Mesenchymal stem cell (in vitro differentiated cells and primary cell): ENCODE measurements at places on chromosomes 12 and 14.

DNA sequence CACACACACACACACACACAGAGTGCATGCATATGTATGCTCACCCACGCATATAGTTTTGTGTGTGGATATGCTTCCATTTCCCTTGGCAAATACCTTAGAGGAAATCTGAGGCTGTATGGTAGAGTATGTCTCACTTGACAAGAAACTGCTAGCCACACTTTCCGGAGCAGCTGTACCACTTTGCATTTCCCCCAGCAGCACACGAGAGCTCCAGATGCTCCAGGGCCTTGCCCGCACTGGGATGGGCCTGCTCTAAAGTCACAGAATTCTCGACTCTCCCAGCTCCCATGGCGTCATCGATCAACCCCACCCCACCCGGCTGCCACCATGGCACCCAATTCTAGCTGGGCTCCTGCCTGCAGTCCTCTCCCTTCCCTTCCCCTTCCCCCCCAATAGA is 21.9 kb downstream of the CLMN start:
- H3K4me3 ChIP-seq = no peak overlapping the region
- DNase-seq = no peak
- H3K27me3 ChIP-seq = peaks cover 2% of the 10 kb centered on the region

GRCh38 chr12:131407221-131408035 is 303.5 kb upstream of the SFSWAP start:
- no peak overlapping the region for H3K4me3 ChIP-seq
- peaks cover 29% of the 10 kb centered on the region for H3K27me3 ChIP-seq
- H3K36me3 ChIP-seq = no peaks in the 10 kb centered on the region

DNA sequence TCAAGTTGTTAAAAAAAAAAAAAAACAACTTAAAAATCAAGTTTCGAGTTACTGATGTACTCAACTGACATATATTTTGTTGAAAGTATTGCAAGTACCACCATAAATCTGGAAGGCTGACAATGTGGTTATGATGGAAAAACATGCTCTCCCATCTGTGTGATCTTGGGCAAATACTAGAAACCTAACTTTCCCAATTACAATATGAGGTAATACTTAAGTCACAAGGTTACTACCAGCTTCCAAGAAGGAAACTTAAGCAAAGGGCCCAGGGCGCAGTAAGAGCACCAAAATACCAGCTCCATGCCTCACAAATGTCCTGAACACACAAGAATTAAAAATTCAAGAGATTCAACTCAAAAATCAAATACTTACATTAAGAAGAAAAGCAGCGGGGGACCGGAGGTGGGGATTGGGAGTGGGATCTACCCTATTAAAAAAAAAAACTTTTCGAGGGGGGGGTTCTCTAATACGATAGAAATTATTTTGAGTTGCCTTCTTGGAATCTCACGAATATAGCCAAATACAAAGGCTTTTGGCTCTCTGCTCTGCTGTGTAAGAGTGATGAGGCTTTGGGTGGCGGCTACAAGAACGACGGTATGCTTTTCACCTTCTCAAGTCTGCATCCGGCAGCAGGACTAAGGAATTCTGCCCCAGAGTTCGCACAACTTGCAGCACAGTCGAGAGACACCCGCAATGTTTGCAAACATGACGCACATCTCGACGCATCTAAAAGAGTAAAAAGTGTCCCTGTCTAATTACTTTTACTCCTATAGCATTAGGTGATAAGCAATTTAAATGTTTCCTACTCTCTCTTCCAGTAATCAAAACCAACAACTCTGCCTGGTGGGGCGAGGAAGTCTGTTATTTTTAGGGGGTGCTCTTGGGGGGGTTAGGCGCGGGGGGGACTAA is 1.1 kb downstream of the SAV1 start:
- no peaks in the 10 kb centered on the region for H3K27me3 ChIP-seq
- H3K36me3 ChIP-seq = peaks cover 18% of the 10 kb centered on the region
- peaks cover 6% of the 10 kb centered on the region for H3K4me1 ChIP-seq
- peak overlapping the region; percentile 35 for H3K27ac ChIP-seq
- DNase-seq = peak; percentile 77

GRCh38 chr12:77696183-77696582 is 134.5 kb upstream of the NAV3 start:
- no peak overlapping the region for H3K4me3 ChIP-seq
- H3K4me1 ChIP-seq = no peaks in the 10 kb centered on the region

DNA sequence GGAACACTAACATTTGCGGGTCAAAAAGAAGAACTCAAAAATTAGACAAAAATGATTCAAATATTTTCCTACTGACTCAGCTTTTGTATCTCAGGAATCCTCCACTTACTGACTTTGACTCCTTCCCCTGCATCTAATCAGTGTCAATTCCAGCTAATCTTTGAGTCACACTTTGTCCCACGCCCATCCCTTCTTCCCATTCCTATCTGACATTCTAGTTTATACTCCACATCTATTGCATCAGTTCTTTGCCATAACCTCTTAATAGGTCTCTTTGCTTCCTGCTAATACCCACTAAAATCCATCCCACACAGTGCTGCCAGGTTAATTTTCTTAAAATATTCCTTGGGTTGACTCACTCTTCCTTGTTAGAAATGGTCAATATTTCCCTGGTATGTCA is 19.1 kb downstream of the BBS10 start:
- H3K4me3 ChIP-seq = no peak overlapping the region
- H3K4me1 ChIP-seq = no peaks in the 10 kb centered on the region
- H3K27ac ChIP-seq = peak overlapping the region; percentile 60
- no peaks in the 10 kb centered on the region for H3K36me3 ChIP-seq
- DNase-seq = peak; percentile 65

- no peaks in the 10 kb centered on the region for H3K4me1 ChIP-seq
- no peaks in the 10 kb centered on the region for H3K27me3 ChIP-seq
- no peaks in the 10 kb centered on the region for H3K36me3 ChIP-seq
- no peak overlapping the region for H3K4me3 ChIP-seq
- H3K27ac ChIP-seq = no peak overlapping the region
These were observed 771.7 kb upstream of the TMEM132C start for GRCh38 chr12:127494961-127495915.

DNA sequence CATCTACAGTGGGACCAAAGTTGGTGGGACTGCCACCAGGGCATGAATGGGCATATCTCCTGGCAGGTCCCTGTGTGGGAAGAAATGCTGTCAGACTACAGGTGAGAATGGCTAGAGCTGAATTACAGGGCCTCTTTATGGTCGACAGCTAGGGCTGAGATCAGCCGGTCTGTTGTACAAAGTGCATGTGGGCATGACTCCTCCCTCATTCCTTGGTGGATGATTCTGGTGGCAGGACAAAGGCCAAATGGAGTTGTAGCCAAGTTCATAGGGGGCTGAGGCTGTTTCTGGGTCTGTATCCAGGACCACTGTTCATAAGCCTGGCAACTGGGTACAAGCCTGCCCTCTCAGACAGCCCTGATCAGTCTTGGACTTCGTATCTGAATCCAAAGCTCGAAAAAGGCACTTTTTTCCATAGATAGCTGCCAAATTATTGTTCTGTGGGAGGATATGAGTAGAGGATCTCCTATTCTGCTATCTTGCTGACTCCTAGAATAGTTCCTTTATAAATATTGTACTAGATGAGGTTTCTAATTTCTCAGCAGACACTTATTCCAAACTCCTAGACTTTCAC is 460.8 kb downstream of the TMEM117 start:
- no peaks in the 10 kb centered on the region for H3K27me3 ChIP-seq
- H3K27ac ChIP-seq = no peak overlapping the region
- H3K4me1 ChIP-seq = no peaks in the 10 kb centered on the region
- DNase-seq = no peak
- no peak overlapping the region for H3K4me3 ChIP-seq
- H3K36me3 ChIP-seq = no peaks in the 10 kb centered on the region

GRCh38 chr12:78189656-78190055 is 359.0 kb downstream of the NAV3 start:
- no peak overlapping the region for H3K4me3 ChIP-seq
- H3K27ac ChIP-seq = no peak overlapping the region
- H3K27me3 ChIP-seq = no peaks in the 10 kb centered on the region
- DNase-seq = no peak
- no peaks in the 10 kb centered on the region for H3K4me1 ChIP-seq

DNA sequence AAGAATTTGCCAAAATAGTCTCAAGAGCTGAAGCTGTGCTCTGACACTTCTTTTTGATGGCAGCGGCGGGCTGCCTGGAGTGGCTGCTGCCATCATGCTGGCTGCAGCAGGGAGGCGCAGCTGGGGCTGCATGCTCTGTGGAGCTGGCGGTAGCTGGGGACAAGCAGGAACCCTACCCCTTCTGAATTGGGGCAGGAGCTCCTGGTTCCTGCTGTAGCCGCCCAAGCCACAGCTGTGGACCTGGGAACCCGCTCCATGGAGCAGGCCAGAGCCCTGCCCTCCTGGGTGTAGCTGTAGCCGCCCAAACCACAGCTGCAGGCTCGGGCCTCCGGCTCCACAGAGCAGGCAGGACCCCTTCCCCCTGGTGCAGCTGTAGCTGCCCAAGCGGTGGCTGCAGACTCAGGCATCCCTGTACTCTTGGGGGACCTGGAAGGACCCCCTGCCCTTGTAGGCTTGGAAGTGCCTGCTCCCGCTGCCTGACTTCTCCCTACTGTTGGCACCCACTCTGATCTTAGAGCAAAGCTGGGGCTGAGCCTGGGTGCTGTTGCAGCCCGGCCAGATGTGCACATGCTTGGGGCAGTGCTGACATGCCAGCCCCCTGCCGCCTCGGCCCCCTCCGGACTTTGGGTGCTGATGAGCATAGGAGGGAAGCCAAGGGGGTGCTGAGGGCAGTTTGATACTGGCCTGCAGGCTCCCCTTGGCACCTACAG is 33.3 kb downstream of the APAF1 start:
- H3K27me3 ChIP-seq = no peaks in the 10 kb centered on the region
- H3K36me3 ChIP-seq = peaks cover 23% of the 10 kb centered on the region
- H3K4me1 ChIP-seq = no peaks in the 10 kb centered on the region
- H3K27ac ChIP-seq = no peak overlapping the region
- no peak overlapping the region for H3K4me3 ChIP-seq

DNA sequence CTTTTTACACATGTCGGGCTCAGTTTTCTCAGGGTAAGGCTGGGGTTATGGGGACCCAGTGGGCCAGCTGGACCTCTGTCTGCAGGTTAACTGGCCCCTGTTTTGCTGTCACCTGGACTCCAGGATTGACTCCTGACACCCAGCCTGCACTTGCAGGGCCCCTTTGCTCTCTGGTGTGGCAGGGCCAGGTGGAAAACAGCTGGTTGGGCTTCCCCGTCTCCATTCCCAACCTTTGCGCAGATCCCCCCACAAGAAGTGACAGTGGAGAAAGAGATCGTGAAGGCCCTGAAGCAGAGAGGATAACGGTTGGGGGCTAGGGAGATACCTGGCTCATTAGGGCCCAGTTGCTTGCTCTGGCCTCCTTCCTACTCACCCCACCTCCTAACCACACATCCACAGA is 1.5 kb upstream of the PPP1R1A start:
- H3K4me3 ChIP-seq = no peak overlapping the region
- no peak overlapping the region for H3K27ac ChIP-seq
- no peak for DNase-seq
- H3K36me3 ChIP-seq = no peaks in the 10 kb centered on the region

- H3K4me1 ChIP-seq = no peaks in the 10 kb centered on the region
- H3K27me3 ChIP-seq = peaks cover 24% of the 10 kb centered on the region
- H3K36me3 ChIP-seq = no peaks in the 10 kb centered on the region
- H3K4me3 ChIP-seq = no peak overlapping the region
- DNase-seq = peak; percentile 5
- H3K27ac ChIP-seq = no peak overlapping the region
These were observed 136.1 kb upstream of the WSCD2 start for GRCh38 chr12:107992870-107993451.

- peaks cover 2% of the 10 kb centered on the region for H3K4me1 ChIP-seq
- no peak for DNase-seq
- H3K27ac ChIP-seq = no peak overlapping the region
- no peak overlapping the region for H3K4me3 ChIP-seq
- H3K27me3 ChIP-seq = no peaks in the 10 kb centered on the region
These were observed 52.5 kb downstream of the MRPL42 start for GRCh38 chr12:93519859-93520258.

DNA sequence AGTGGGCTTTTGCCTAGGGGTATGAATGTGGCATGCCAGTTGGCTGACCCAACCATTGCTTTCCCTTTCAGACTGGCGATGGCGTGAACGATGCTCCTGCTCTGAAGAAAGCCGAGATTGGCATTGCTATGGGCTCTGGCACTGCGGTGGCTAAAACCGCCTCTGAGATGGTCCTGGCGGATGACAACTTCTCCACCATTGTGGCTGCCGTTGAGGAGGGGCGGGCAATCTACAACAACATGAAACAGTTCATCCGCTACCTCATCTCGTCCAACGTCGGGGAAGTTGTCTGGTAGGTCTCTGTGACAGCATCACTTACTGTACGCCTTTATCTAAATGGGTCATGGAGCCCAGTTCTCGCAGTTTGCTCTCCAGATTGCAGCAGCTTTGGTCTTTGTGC is 61.1 kb downstream of the ATP2A2 start:
- H3K27me3 ChIP-seq = no peaks in the 10 kb centered on the region
- no peak for DNase-seq
- H3K4me3 ChIP-seq = no peak overlapping the region

DNA sequence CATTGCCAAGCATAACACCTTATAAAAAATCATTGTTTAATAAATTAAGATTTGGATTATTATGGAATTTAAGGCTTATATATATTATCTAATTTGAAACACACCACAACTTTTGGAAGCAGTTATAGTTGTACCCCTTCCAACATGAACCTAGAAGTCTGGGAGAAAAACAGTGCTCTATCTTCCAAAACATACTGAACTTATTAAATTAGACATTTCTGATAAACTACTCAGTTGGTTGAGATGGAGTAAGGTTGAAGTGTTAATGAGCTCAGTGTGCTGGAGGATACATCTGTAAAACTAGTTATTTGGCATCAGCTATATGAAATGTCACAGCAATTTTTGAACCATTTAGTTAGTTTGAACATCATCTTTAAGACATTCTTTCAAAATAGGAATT is 227.4 kb downstream of the ALX1 start:
- no peaks in the 10 kb centered on the region for H3K27me3 ChIP-seq
- no peak overlapping the region for H3K4me3 ChIP-seq
- no peaks in the 10 kb centered on the region for H3K4me1 ChIP-seq
- H3K36me3 ChIP-seq = no peaks in the 10 kb centered on the region
- DNase-seq = no peak
- no peak overlapping the region for H3K27ac ChIP-seq

- no peaks in the 10 kb centered on the region for H3K27me3 ChIP-seq
- DNase-seq = peak; percentile 84
- no peaks in the 10 kb centered on the region for H3K36me3 ChIP-seq
- H3K4me3 ChIP-seq = peak overlapping the region; percentile 24
- H3K4me1 ChIP-seq = peaks cover 28% of the 10 kb centered on the region
These were observed 22.7 kb upstream of the KRT78 start for GRCh38 chr12:52871291-52872039.

GRCh38 chr14:92973261-92973797 is 50.4 kb downstream of the CHGA start:
- no peak overlapping the region for H3K4me3 ChIP-seq
- H3K36me3 ChIP-seq = peaks cover 6% of the 10 kb centered on the region
- H3K27ac ChIP-seq = no peak overlapping the region
- H3K27me3 ChIP-seq = no peaks in the 10 kb centered on the region
- no peak for DNase-seq

DNA sequence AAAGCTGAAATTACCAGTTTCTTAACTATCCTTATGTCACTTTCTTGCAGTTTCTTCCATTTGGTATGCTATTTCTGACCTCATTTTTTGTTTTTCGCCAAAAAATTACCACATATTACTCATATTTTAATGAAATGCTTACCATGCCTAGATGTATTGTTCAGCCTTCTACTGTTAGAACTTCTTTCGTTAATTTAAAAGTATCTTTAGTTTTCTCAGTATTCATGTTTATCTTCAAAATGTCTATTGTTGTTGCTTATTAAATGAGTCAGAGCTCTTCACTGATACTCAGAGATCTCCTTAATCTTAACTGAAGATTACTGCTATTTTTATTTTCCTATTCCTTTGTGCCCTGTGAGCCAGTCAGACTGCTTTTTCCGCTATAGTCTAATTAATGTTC is 20.5 kb downstream of the RAP1B start:
- H3K36me3 ChIP-seq = peaks cover 33% of the 10 kb centered on the region
- no peak overlapping the region for H3K4me3 ChIP-seq
- DNase-seq = no peak
- peaks cover 2% of the 10 kb centered on the region for H3K4me1 ChIP-seq
- H3K27me3 ChIP-seq = no peaks in the 10 kb centered on the region
- H3K27ac ChIP-seq = no peak overlapping the region
